NCI-H1092 (cell line): ENCODE measurements at places on chromosomes 2 and 18.
A peak's percentile ranks its signal among the peaks of the same experiment; 100 is the strongest.

GRCh38 chr2:177296040-177296439 lies 31.5 kb upstream of the NFE2L2 start:
- DNase-seq: no peak

DNA sequence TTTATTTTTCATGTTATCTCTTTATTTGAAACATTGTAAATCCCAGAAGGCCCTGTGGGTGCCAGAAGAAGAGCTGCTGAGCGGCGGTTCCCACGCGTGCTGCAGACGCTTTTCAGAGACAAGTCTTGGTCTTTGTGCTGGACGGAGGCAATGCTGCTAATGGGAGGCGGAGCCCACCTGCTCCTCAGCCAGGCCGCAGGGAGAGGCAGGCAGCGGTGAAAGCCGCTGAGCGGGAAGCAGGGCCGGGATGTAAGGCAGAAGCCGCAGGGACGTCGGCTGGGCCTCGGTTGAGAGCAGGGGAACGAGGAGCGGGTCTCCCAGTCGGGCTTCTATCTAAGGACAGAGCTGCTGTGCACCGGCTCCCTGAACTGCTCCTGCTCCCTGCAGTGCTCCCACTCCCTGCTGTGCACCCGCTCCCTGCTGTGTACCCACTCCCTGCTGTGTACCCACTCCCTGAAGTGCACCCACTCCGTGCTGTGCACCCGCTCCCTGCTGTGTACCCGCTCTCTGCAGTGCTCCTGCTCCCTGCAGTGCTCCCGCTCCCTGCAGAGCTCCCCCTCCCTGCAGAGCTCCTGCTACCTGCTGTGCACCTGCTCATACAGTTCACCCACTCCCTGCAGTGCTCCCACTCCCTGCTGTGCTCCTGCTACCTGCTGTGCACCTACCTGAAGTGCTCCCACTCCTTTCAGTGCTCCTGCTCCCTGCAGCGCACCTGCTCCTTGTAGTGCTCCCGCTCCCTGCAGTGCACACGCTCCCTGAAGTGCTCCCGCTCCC lies 16.4 kb downstream of the TMEM18 start:
- no peak for DNase-seq

- no peak for DNase-seq
These were observed 3.8 kb downstream of the CXCR2 start for GRCh38 chr2:218129458-218130135.

GRCh38 chr2:171391532-171391931 lies 42.3 kb downstream of the METTL8 start:
- no peak for DNase-seq

DNA sequence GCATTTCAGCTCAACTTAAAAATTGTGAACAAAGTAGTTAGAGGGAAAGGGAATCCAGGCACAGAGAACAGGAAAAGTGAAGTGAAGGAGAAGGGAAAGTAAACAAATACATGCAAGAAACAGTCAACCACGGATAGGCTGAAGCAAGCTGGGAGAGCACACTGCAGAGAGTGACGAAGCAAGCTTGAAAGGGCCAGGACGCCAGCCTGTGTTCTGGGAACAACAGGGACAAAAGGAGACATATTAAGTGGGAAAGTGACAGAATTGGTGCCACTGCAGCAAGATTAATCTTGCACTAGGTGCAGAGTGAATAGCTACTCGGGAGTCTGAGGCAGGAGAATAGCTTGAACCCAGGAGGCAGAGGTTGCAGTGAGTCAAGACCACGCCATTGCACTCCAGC lies 197.3 kb downstream of the SOX11 start:
- no peak for DNase-seq

GRCh38 chr2:221100467-221101089 lies 471.5 kb downstream of the EPHA4 start:
- DNase-seq: no peak

DNA sequence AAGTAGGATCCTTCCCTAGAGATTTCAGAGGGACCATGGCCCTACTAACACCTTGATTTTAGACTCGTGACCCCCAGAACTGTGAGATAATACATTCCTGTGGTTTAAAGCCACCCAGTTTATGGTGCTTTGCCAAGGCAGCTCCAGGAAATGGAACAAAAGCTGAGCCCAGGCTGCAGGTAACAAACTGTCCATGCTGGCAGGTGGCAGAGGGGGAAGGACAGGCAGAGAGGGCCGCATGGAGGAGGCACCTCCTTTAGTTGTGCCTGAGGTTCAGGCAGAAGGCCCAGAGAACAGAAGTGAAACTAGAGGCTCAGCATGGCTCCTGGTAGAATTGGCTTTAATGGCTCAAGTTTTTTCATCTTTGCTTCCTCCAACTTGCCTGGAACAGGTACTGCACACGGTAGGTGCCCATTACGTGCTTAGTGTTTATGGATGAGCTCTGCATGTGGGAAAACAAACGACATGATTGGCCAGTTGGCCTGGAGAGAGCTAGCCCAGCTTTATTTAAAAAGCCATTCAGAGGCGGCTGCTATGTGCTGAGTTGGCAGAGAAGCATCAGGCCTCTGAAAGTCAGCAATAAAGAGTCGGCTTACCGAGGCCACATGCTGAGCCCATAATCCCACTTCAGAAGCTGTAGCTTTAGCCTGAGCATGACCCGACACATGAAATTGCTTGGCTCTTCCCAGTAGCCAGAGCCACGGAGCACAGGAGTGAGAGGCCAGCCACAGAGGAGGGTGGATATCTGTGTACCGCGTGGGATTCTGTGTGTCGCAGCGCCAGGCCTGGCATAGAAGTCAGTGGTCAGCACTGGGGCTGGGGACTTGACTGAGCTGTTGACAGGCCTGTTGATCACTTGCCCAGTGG lies 36.5 kb downstream of the HS1BP3 start:
- peak; percentile 50 for DNase-seq

- DNase-seq: no peak
These were observed 4.0 kb upstream of the RNF152 start for GRCh38 chr18:61896757-61897156.

- no peak for DNase-seq
These were observed 16.6 kb downstream of the KLHL29 start for GRCh38 chr2:23401427-23402204.

- DNase-seq: no peak
These were observed 430.6 kb upstream of the VRK2 start for GRCh38 chr2:57615855-57616556.

DNA sequence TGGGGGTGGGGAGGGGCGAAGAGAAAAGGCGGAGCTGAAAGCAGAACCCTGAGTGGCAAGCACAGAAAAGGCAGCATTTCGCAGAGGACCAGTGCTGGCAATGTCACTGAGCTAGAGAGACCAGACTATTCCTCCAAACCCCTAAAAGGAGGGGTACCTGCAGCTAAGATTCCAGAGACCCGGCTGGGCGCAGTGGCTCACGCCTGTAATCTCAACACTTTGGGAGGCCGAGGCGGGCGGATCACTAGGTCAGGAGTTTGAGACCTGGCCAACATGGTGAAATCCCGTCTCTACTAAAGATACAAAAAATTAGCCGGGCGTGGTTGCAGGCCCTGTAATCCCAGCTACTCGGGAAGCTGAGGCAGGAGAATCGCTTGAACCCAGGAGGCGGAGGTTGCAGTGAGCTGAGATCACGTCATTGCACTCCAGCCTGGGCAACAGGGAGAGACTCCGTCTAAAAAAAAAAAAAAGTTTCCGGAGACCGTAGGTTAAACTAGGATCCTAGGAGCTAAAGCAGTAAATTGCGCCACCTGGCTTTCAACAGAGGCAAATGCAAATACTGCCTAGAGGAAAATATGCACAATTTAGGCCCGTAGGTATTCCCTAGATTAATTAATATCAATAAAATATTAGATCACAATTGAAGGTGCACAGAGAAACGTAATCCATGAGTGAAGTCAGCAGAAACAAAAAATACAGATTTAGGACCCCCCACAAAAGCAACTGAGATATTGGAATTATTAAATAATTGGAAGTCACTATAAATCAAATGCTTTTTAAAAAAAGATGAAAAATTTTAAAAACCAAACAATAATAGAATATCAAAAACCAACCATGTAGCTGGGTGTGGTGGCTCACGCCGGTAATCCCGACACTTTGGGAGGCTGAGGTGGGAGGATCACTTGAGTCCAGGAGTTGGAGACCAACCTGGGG lies 4.9 kb downstream of the UCN start:
- DNase-seq: peak; percentile 57

DNA sequence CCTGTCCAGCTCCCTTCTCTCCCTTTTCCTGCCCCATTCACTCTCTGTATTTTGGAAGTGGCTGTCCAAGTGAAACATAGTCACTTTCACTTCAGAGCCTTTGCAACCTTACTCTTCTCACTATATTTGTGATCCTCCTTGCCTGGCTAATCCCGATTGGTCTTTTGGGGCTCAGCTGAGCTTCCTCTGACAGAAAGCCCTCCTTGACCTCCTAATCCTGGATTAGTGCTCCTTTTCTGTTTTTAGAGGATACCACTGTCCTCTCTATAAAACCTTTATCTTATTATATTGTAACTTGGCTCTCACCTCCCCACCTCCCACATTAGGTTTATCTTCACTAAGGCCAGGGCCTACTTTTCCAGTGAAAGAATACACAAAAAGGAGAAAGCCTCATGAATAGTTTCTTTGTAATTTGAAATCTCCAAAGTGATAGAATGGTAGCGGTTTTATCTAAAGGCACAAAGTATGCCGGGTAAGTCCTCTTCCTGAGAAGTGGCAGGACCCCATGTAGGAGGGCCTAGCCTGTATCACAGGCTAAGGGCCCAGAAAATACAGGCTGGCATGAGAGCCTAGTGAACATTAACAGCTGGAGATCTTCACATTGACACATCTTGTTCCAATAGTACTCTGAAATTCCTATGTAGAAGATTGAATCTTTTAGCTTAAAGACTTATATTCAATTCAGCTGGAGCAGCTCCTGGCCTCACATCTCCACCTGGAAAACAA lies 83.1 kb upstream of the GAREM1 start:
- DNase-seq: no peak

DNA sequence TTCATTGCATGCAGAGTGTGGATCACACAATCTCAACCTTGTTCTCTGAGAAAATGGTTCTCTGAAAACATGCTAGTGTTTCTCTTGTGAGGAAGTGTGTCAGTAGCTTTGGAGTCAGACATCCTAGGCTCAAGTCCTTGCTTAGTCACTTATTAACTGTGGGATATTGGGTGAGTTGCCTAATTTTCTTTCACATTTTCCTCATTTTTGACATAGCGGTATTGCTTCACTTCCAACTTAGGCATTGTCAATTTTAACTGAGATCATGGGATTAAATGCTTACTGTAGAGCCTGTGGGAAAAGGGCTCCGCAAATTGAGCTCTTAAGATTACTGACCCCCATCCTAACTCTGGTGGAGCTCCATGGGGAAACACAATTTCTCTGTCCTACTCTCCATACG lies 622.2 kb downstream of the CNTNAP5 start:
- DNase-seq: no peak

DNA sequence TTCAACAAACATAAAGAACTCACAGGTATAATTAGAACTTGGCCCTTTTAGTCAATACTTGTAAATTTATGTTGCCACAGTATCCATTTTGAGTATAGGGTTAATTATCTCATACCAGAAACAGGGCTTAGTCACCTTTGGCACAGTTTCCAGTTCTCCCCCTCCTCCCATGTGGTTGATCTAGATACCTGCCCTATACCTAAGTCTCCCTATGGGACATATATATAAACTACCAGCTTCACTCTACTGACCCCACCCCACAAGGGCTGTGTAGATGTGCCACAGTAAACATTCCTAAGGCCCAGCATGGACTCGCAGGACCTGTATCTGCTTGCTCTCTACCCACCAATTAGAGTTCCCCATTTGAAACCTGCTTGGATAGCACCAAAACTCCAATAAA lies 371.7 kb upstream of the RND3 start:
- no peak for DNase-seq

GRCh38 chr2:138124521-138124920 lies 160.2 kb downstream of the HNMT start:
- DNase-seq: no peak

DNA sequence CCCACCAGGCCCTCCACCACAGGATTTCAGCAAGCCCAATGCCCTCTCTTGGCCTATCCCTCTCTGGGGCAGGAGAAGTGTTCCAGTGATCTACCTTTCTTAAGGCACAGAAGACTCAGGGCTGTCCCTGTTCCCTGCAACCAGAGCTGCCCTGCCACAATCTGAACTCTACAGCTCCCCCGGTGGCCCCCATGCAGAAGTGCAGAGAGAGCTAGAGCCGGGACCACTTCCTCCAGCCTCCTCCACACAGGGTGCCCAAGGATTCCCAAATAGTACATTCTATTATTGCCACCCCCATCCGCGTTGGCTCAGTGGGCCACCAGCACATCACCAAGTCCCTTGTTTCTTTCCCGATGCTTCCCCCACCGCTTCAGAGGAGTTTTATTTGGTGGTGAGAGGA lies 114.8 kb upstream of the PTPRM start:
- no peak for DNase-seq

DNA sequence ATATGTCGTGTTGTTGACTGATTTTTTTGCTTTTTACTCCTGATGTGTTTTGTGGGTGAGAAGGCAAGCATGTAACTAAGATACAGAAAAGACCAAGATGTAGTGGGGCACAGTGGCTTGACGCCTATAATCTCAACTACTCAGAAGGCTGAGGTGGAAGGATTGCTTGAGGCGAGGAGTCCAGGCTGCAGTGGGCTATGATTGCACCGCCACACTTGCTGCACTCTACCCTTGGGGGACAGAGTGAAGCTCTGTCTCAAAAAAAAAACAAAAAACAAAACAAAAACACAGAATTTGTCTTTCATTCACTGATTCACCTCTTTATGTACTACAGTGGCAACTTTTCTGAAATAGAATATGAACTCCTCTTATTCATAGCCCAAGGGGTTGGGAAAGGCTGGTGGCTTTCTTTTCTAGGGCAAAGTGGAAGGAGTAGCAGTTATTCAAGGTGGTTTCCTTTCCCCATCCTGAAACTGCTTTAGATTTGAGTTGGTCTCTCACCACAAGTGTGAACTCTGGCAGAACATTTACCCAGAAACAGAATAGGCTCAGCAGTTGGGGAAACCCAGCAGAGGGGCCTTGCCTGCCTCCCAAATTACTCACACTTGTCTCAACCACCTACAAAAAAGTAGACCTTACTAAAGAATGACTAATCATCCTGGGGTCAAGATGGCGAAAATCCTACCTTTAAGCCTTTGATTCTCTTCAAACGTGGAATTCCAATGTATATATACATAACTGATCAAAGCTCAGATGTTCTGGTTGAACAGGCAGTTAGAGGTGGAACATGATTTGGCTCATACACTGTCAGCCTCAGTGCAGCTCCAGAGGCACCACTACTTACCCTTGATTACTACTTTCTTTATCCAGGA lies 6.5 kb downstream of the TANK start:
- DNase-seq: no peak

- DNase-seq: no peak
These were observed 287.3 kb upstream of the SMIM21 start for GRCh38 chr18:75714766-75715165.

GRCh38 chr2:147331790-147332419 lies 512.9 kb upstream of the ACVR2A start:
- DNase-seq: peak; percentile 13

DNA sequence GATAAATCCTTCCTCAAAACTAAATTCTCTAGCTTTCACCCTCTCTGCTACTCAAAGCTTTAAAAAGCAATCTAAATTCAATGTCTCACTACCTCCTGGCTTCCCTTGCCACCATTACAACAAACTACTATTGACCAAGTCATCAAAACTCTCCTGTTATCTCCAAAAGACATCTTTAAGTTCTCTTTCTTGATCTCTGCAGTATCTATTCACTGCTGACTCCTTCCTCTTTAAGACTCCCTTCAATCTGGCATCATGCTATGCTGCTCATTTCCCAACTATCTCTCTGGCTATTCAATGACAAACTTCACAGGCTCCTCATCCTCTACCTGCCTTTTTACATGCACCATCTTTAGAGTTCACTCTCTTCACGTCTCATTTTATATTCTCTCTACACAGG lies 5.9 kb downstream of the PPP3R1 start:
- no peak for DNase-seq
